ENCODE measurements at places on chromosomes 2 and 18. TPM values are rescaled to one million over a fixed set of nuclear protein-coding genes. Genes with fewer than 3 reads are reported as not detected.
A peak's percentile ranks its signal among the peaks of the same experiment; 100 is the strongest.

DNA sequence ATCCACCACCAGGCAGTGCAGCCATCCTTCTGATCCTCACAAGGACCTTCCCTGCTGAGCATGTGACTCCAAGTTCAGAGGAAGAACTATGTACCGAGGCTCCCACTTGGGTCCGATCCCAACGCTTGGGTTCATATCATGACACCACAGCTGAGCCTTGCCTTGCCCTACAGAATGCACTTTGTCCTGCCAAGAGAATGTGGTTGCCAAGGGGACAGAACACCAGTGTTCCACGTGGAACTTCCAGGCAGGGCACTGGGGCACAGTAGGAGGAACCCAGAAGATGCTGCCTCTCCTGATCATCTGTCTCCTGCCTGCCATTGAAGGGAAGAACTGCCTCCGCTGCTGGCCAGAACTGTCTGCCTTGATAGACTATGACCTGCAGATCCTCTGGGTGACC, at the start of gene TEX51:
Gene TEX51, plus strand, starts transcription at position 255 of the 400 bp plus-strand sequence. Its CDS starts 29 bp downstream, at position 284.
- no peak for DNase-seq

PRSS56 gene
- not detected for total RNA-seq

DNA sequence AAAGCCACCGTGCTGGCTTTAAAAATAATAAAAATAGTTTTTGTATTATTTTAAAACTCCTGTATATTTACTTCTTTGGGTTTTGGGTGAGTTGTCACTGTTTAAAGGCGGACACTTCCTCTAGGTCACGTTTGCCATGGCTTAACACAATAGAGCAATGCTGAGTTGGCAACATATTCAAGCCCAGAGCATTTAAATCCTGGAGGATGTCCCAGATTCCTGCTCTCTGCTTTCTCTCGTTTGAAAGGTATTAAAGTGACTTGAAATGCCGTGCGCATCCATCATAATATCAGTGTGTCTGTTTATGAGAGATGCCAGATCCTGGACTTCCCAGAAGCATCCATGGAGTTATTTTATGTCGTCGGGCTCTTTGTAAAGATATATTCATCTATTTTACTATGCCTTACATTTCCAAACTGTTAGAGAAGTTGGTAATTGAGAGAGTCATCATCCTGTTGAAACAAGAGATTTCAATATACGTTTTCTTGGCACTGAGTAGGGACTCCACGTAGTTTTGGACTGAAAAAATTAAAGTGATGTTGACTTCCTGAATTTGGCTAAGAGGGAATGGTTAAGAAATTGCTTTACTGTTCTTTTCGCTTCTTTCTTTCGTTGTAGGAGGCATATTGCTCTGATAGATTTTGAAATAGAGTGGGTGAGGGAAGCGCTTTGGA, 150.6 kb downstream of the ZNF236 start:
- peak; percentile 25 for DNase-seq

DNA sequence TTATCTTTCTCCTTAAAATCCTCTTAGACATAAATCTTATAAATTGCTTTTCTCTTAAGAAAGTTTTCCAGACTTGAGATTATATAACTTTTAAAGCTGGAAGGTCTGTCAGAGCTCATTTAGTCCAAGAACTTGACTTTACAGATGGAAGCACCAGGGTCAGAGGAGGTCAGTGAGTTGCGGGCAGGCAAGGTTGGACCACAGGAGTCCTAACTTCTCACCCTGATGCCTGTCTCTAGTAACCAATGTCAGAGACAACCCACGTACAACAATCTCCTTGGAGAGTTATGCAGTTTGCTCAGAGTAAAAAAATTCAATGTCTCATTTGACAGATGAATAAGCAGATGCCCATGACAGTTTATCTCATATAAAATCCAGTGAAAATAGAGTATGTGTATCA, 203.9 kb downstream of the DLGAP1 start:
- no peak for DNase-seq

GRCh38 chr2:1652034-1652790, 92.1 kb downstream of the PXDN start:
- no peak for DNase-seq

GRCh38 chr2:182406221-182406620, 20.6 kb downstream of the PDE1A start:
- DNase-seq = peak; percentile 63

CYP27A1 gene
- total RNA-seq = 40.6 TPM

- no peak for DNase-seq
Observed at GRCh38 chr2:54428108-54428831, 27.9 kb upstream of the SPTBN1 start.

GRCh38 chr18:7567474-7568425, 634 bp downstream of the PTPRM start:
- DNase-seq = peak; percentile 65

GRCh38 chr2:66683064-66683463, 248.1 kb downstream of the MEIS1 start:
- no peak for DNase-seq

All from fibroblast of lung (primary cell).